ENCODE measurements at places on chromosomes 11 and 22. TPM values are rescaled to one million over a fixed set of nuclear protein-coding genes. Genes with fewer than 3 reads are reported as not detected.

The TMEM45B gene
- total RNA-seq: 3.9 TPM

The OR52E8 gene
- total RNA-seq: not detected

The RCOR2 gene
- 0.46 TPM for total RNA-seq

The TUBA8 gene
- 1.1 TPM for total RNA-seq

The POLR2L gene
- total RNA-seq: 78.3 TPM

The ANKK1 gene
- 0.08 TPM for total RNA-seq

The OR5A1 gene
- total RNA-seq: not detected

The MEI1 gene
- 70.4 TPM for total RNA-seq

The SYT12 gene
- not detected for total RNA-seq

The RIMBP3B gene
- 0.87 TPM for total RNA-seq

The ATG16L2 gene
- 140 TPM for total RNA-seq

The C11orf42 gene
- not detected for total RNA-seq

The MMP11 gene
- 1.2 TPM for total RNA-seq

The NARS2 gene
- 12.6 TPM for total RNA-seq

The C22orf23 gene
- not detected for total RNA-seq

The DTX4 gene
- total RNA-seq: 1.4 TPM

The BANF1 gene
- total RNA-seq: 186 TPM

The CXCR5 gene
- total RNA-seq: 0.20 TPM

The MYBPC3 gene
- not detected for total RNA-seq

The WBP2NL gene
- total RNA-seq: 1.9 TPM

The TRPM5 gene
- not detected for total RNA-seq

The YPEL4 gene
- total RNA-seq: 0.86 TPM

The BCO2 gene
- total RNA-seq: 1.6 TPM
